ENCODE measurements at places on chromosomes 2 and 18.
A peak's percentile ranks its signal among the peaks of the same experiment; 100 is the strongest.

DNA sequence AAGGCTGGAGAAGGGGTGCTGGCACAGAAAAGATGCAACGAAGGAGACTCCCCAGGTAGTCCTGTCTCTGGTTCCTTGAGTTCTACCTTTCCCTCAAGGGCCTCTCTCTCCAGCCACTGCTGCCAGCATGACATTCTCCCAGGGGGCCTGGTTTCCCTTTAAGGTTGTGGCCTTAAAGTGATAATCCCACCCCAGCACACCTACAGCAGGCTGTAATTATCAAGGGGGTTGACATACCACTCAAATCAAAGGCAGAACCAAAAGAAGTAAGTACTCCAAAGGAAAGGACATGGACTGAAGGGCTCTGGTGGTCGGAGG is 127.4 kb upstream of the MSH6 start:
- no peak for DNase-seq

- peak; percentile 26 for DNase-seq
These were observed 485.1 kb downstream of the NRXN1 start for GRCh38 chr2:50546790-50547189.

DNA sequence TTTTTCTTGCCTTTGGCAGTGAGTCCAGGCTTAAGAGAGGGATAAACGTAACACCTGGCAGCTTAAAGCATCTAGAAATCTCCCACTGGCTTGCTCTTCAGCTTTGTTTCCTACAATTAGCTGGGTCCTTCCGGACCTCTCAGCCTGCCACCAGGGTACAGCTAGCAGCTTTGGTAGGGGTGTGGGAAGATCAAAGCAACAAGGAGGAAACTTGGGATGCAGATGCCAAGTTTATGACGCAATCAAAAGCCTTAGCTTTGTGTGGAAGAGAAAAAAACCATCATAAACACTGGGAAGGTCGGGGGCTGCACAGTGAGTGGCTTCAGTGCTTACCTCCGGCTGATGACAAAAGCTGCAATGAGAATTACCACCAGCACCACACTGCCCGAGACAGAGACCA is 116.9 kb downstream of the EPHA4 start:
- DNase-seq: no peak

DNA sequence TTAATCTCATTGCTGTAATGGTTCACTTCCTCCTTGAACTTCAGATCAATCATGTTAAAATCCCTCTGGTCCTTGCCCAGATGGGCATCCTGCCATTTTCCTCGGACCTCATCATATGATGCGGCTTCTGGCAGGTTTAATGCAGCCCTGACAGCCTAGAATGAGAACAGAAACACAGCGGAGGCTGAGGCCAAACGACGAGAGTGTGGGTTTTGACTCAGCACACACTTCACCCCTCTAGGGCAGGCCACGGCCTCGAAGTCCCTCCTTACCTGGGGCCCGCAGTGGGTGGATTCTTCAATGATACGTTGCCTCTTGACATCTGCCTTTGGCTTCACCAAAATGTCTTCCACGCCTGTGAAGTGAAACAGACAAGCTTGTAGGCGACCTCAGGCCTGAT is 56.8 kb downstream of the POLR1A start:
- no peak for DNase-seq

- no peak for DNase-seq
These were observed 6.4 kb upstream of the TGFA start for GRCh38 chr2:70560040-70560439.

DNA sequence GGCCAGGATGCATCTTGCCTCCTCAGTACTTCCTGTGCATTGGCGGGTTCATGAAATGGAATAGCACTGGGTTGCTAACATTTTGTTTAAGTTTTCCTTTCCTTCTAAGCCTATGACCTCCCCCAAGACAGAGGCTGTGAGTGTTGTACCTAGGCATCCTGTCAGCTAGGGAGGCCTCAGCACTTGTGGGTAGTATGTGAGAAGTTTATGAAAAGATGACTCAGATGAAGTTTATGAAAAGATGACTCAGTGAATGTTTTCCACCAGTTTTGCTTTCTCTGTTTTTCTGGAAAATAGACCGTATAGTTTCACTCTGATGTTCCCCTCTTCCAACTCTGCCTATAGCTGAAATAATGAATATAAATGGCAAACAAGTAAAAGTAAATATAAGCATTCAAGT is 412.9 kb downstream of the TMEM182 start:
- no peak for DNase-seq

DNA sequence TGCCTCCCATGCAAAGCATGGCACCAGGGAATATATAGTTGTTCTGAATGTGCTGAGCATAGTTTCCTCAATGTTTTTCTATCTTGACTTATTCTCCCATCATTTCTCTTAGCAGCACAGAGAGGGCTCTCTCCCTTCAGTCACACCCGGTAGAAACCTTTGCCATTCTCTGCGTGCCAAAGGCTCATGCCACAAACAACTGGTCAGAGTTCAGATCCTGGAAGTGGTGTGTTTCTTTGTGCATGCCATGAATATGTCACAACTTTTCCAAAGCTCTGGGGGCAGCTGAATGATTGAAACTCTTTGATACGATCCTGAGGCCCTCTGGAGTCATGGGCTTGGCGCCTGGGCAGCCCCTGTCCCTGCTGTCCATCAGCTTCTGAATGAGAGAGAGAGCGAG is 28.0 kb upstream of the EDAR start:
- DNase-seq: no peak

- DNase-seq: no peak
These were observed 123.9 kb upstream of the FAM117B start for GRCh38 chr2:202510911-202511310.

DNA sequence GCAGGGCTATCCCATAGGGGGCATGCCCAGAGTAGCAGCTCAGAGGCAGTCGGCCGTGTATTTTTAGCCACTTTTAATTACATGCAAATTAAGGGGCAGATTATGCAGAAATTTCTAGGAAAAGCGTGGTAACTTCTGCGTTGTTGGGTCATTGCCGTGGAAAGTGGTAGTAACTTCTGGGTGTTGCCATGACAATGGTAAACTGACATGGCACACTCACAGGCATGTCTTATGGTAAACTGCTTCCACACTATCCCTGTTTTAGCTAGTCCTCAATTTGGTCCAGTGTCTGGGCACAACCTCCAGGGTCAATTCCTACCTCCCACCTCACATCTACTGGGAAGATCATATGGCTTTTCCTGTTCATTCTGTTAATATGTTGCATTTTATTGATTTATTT is 428.9 kb upstream of the FANCL start:
- DNase-seq: no peak

DNA sequence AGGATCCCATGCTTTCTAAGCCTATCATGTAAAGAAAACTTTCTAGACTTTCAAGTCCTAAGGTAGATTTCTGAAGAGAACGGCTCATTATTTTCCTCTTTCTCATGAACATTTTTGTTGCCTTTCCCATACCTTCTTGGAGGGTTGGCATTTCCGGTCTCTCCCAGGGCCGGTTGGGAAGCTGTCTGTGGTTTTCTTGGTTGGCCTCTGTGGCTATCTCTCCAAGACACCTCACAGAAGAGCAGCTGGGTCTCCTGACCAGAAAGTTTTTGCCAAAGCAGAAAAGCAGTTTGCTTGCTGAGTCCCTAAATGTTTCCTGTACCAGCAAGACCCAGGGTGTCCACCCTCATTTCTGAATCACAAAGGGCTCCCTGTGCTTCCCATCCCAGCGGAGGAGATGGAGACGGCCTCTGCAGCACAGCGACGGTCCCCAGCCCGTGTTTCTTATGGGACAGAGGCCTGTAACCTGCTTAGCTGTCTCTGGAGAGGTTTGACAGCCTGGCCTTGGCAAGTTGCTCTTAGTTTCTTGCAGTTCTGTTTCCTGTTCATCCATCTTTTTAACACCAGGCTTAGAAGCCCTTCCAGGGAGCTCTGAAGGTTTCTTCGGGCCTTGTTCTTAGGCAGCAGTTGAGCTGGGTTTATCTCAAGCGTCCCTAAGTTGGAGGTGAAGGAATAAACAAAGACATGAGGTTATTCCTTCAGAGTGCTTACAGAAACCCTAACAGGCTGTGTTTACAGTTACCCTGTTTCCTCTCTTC is 39.8 kb downstream of the GREB1 start:
- no peak for DNase-seq

DNA sequence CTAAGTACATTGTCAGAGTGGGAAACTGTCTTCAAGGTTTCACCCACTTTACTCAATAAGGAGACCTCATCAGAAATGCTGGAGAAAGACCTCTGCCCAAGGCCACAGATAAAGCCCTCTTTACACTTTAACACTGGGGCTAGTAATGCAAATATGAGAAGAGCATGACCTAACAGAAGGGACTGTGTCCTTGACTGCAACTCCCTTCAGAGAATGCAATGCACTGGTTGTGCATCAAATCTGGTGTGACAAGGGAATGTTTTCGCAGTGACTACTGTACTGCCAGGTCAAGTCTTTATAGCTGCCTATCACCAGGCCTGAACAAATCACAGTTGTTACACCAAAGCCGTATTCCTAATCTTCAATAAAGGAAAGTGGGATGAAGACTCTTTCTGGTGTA is 28.6 kb downstream of the CDH19 start:
- no peak for DNase-seq
